Stimulated activated CD4-positive, alpha-beta T cell treated with anti-CD3 and anti-CD28 coated beads, Interleukin-1b, Interleukin-23, amount 100 ng/mL, for 48 hours (primary cell): ENCODE measurements at places on chromosomes 1 and 21.

DNA sequence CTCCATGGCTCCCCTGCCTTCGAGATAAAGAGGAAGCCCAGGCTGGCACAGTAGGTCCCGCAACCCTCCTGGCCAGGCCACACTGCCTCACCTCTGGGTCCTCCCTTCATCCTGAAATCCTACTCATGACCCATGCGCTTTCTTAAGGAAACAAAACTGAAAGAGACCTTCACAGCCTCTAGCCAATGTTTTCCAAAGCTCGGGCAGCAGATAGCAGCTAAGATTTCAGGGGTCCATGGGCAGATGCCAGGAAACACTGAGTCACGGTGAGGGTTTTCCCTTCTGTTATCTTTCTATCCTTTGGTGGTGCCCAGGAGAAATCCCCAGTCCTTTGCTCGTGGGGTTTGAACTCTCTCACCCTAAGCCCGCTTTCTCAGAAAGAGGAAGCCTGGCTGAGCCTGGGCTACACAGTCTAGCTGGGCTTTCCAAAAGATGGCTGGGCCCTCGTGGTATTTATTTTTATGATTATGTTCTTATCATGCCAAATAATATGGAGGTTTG is 26.6 kb downstream of the TTC39A start:
- DNase-seq, result peak; percentile 18

DNA sequence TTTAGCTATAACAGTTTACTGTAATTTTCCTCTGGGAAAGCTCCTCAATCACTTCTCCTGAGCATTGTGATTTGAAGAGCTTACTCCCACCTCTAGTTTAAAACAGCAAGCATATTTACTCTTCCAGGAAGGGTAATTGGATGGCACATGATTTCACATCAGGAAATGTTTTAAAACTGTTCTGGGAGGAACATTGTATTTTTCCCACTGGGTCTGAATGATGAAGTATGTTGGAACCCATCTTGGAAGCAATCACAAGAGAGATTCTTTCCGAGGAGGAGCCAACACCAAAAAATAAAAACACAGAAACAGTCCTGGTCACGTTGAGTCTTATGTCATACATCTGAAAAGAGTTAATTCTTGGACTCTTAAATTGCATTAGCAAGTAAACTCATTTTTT is 17.3 kb downstream of the MAP10 start:
- no peak for DNase-seq

- no peak for DNase-seq
Measured at GRCh38 chr1:88063605-88064004, 620.5 kb upstream of the PKN2 start.

DNA sequence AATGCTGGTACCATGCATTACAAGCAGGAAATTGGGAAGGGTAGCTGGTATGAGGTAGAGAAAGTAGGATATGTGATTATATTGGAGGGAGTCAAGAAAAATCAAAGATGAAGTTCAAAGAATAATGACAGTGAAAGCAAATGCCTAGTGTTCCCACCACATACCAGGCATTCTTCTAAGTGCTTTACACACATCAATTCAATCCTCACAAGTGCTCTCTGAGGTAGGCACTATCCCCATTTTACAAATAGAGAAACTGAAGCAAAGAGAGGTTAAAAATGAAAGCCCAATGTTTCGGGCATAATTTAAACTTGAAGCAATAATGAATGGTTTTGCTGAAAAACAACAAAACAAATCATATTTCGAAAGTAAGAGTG is 40.1 kb upstream of the MCOLN3 start:
- DNase-seq, result no peak

GRCh38 chr1:72227667-72228066 is 54.7 kb downstream of the NEGR1 start:
- no peak for DNase-seq

- DNase-seq, result no peak
Measured at GRCh38 chr1:93446837-93447451, 974 bp upstream of the FNBP1L start.

DNA sequence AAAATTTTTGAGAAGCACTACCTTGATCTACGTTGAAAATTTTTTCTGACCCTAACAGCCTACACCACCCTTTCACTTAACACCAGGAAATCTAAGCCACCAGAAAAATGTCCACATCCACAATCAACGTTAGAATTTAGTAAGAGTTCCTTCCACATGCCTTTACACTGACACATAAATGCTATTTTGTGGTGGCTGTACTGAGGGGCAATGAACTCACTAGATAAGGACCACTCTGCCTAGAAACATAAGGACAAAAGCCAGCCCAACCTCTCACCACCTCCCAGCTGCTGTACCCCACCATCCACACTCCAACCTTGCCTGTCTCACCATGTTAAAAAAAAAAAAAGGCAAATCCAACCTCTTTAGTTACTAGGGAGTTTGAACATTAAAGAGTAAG is 29.8 kb downstream of the PARP1 start:
- no peak for DNase-seq

DNA sequence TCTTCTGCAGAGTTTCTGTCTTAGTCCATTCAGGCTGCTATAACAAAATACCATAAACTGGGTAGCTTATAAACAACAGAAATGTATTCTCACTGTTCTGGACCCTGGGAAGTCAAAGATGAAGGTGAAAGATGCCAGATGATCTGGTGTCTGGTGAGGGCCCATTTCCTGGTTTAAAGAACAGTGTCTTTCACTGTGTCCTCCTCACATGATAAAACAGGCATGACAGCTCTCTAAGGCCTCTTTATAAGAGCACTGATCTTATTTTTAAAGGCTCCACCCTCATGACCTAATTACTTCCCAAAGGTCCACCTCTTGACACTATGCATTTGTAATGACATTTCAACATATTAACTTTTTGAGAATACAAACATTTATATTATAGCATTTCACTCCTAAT is 250.2 kb upstream of the ZRANB2 start:
- no peak for DNase-seq

- DNase-seq, result peak; percentile 62
Measured at GRCh38 chr1:67339623-67340343, 32.1 kb downstream of the IL12RB2 start.

DNA sequence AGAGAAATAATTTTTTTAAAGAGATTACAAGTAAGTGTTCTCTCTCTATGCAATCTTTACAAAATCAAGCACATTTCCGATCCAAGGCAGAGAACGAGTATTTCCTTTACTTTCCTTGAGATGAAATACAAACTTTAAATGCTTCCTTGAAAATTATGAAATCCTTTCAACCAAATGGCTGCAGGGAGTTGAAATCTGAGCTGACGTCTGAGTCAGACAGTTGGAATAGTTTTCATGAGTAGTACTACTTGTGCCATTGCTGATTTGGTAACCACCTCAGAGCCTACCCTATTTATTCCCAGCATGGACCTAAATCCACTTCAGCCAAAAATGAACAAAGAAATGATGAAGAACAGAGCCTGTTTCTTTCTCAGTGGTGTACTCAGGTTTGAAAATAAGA is 183.6 kb downstream of the GIPC2 start:
- DNase-seq, result no peak

DNA sequence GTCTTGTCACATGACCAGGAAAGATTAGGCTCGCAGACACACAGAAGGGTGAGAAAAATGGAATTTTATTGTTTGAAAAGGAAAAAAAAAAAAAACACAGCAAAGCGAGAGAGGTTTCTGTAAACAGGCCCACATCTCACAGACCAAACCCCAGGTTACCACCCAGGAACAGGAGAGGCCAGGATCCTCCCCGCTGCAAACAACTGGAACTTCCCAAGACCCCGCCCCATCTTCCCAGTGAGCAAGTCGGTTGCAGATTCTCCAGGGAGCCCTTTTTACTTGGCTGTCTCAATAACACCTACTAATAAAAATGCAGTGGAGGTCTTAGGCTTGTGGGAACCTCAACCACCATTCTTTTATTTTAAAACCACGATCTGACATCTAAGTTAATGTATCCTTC is 84.7 kb upstream of the ETS2 start:
- DNase-seq, result no peak

DNA sequence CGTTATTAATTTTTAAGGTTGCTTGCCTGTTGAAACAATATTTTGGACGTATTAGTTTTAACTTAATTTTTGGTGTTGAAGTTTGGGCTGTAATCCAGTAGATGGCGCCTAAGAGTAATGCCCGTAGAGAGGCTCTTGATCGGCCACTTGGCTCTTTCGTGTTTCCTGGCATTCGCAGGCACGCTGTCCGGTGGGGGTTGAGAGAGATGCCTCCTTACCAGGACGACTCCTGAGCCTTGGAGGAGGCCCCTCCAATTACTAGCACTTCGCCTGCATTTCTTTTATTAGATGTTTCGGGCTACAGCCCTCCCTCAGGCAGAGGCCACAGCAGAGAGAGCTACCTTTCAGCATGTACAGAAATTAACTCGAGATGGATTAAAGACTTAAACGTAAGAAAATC is 12.0 kb downstream of the OR2M4 start:
- DNase-seq, result peak; percentile 9

- DNase-seq, result no peak
Measured at GRCh38 chr1:169318536-169319244, 48.9 kb downstream of the NME7 start.

GRCh38 chr1:67749263-67749843 is 64.4 kb downstream of the GADD45A start:
- no peak for DNase-seq

DNA sequence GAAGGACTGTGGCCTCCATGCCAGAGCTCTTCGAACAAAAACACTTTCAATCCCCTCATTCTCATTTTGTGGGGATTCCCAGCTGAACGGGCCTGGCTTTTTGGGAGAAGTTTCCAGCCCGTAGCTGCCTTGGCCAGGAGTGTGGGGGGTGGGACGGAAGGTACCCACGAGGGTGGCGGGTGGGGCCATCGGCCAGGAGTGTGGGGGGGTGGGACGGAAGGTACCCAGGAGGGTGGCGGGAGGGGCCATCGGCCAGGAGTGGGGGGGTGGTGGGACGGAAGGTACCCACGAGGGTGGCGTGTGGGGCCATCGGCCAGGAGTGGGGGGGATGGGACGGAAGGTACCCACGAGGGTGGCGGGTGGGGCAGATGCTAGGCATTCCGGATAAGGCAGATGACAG is 71.7 kb upstream of the ZBTB18 start:
- no peak for DNase-seq

DNA sequence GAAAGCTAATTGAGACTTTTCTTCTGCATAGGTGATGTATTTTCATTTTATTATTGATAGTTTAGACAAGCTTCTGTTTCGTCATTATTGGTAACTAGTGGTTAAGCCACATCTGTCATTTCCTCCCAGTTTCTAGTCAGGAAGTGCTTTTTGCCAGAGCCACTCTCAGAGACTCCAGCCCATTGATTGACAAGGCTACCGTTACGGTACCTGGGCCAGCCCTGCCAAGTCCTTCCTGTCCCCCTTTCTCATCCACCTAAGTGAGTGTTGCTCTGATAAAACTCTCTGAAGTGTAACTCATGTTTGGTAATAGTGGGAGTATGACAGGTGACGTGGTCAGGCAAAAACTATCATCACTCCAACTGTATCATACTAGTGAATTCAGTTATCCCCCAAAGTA is 29.6 kb upstream of the AGL start:
- peak; percentile 53 for DNase-seq

DNA sequence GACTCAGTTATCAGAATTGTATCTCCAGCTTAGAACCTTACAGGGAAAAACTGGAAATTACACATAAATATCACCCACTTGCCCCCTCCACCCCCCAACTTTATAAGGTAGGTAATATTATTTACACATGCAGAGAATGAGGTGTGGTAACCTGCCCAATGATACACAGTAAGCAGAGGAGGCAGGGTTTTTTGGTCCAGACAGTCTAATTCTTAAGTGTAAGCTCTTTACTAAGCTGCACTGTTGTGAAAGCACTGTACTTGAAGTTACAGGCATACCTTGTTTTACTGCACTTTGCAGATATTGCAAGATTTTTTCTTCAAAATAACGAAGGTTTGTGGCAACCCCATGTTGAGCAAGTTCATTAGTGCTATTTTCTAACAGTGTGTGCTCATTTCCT is 24.8 kb upstream of the MYOCOS start:
- no peak for DNase-seq

- DNase-seq, result no peak
Measured at GRCh38 chr1:17112496-17113236, 6.6 kb downstream of the PADI2 start.

DNA sequence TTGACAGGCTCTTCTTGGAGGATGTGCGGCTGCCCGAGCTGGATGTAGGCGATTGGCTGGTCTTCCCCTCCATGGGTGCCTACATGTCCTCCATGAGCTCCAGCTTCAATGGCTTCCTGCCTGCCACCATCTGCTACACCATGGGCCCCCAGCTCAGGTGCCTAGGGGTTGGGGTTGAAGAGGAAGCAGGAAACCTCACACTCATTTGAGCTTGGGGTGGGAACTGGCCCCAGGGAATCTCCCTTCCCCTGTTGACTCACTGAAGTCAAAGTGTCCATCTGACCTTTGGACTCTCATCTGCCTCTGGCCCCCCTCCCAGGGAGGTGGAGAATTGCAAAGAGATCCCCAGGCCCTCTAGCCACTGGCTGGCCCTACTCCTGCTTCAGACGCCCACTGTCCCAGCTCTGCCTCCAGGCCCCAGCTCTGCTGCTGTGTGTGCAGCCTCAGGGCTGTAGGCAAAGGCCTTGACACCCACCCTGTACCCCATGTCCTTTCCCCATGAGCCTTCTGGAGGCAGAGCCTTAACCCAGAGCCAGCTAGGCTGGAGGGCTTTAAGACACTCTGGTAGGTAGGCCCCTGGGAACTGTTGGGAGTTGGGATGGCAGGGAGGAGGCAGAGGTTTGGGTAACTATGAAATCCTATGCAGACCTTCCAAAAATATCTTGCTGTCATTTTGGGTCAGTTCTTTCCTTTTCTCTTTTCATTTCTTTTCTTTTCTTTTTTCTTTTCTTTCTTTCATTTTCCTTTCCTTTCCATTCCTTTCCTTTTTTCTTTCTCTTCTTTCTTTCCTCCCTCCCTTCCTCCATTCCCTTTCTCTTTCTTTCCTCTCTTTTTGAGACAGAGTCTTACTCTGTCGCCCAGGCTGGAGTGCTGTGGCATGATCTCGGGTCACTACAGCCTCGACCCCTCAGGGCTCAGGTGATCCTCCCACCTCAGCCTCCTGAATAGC is 66.9 kb upstream of the TINAGL1 start:
- no peak for DNase-seq

DNA sequence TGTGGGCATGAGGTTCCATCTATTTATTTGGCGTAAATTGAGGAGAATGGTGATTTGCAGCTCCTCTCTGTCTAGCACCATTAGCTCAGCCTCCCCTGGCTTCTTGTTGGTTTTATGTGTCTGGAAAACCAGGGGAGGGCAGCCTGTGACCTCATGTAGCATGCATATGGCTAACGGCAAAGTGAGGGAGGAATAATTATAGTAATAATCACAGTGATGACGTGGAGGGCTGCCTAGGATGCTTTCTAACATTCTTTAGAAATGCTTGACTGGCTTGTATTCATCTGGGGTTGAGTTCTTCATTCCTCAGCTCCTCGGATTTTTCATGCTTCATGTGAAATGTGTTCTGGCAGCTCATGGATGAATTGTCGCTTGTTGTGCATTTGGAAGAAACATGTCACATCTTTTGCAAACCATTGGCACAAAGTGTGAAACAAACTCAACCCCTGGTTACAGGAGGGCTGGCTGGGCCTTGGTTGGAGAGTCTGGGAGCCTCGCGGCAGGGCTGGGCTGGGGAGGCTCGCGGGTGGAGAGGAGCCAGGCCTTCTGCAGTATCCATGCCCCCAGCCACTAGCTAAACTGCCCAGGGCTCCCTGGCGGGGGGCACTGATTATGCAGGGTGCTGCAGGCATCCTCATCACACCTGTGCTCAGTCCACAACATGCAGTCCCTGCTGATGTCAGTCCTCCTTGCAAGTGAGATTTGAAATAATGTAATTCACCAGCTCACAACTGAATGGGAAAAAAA is 149.6 kb downstream of the DISC1 start:
- DNase-seq, result no peak

- DNase-seq, result no peak
Measured at GRCh38 chr21:23740463-23740862, 1866.8 kb downstream of the MRPL39 start.
